ENCODE measurements at places on chromosomes 12 and 14.

DNA sequence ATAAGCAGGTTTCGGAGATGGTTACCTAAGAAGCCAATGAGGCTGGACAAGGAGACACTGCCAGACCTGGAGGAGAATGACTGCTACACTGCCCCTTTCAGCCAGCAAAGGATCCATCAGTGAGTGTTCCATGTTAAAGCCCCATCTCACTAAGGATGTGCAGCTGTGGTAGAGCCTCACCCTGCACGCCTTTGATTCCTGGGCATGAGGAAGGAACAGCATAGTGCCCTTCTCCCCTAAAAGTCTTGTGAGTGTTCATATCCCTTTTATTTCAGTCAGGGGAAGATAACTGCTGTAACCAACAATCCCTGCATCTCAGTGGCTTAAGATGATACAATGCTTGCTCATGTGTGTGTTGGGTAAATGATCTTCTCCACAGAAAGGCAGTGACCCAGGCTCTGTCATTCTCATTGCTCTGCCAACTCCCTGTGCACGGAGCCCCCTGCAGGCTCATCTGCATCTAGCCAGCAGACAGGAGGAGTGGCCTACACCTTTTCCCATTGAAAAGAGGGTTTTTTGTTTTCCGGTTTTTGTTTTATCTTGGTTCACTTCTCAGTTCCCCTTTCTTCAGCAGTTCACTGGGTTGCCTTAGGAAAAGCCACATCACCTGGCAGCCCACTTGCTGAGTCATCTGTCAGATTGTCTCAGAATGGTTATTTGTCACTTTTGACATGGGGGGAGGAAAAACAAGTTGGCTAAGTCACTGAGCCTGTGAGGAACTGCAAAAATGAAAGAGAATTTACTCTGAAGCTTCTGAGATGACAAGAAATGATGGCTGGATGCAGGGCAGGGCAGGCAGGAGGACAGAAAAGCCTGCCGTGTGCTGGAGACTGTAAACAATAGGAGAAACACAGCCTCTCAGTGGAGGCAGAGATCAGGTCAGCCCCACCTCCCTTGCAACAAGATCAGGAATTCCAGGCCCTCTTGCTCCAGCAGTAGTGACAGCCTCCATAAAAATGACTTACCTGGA, 193.3 kb downstream of the ANO4 start:
- H3K27ac ChIP-seq, result no peak overlapping the region
- H3K36me3 ChIP-seq, result no peaks in the 10 kb centered on the region
- no peaks in the 10 kb centered on the region for H3K4me1 ChIP-seq
- no peak for DNase-seq
- peaks cover 6% of the 10 kb centered on the region for H3K27me3 ChIP-seq

- H3K36me3 ChIP-seq, result no peaks in the 10 kb centered on the region
- H3K4me3 ChIP-seq, result no peak overlapping the region
- DNase-seq, result no peak
- no peaks in the 10 kb centered on the region for H3K4me1 ChIP-seq
- peaks cover 22% of the 10 kb centered on the region for H3K27me3 ChIP-seq
- no peak overlapping the region for H3K27ac ChIP-seq
These were observed 364.7 kb downstream of the APAF1 start for GRCh38 chr12:99009654-99010296.

DNA sequence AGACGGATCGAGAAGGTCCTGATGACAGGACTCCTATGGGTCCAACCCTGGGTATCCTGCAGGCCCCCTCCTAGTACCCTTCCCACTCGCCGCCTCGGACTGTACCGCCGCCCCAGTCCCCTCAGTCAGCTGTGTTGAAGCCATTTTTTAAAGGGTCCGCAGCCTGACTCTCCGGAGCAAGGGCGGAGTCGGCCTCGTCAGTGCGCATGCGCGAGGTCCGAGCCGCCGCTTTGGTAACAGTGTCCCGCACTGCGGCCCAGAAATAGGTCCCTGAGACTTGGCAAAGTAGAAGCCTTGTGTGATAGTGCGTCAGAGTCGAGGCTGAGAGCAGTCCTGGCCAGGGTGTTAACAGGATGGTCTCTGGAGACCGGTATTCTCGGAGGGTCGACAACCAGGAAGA, 769.0 kb upstream of the ALG10B start:
- H3K36me3 ChIP-seq, result no peaks in the 10 kb centered on the region
- no peaks in the 10 kb centered on the region for H3K27me3 ChIP-seq
- H3K4me1 ChIP-seq, result no peaks in the 10 kb centered on the region
- H3K27ac ChIP-seq, result no peak overlapping the region
- no peak overlapping the region for H3K4me3 ChIP-seq

DNA sequence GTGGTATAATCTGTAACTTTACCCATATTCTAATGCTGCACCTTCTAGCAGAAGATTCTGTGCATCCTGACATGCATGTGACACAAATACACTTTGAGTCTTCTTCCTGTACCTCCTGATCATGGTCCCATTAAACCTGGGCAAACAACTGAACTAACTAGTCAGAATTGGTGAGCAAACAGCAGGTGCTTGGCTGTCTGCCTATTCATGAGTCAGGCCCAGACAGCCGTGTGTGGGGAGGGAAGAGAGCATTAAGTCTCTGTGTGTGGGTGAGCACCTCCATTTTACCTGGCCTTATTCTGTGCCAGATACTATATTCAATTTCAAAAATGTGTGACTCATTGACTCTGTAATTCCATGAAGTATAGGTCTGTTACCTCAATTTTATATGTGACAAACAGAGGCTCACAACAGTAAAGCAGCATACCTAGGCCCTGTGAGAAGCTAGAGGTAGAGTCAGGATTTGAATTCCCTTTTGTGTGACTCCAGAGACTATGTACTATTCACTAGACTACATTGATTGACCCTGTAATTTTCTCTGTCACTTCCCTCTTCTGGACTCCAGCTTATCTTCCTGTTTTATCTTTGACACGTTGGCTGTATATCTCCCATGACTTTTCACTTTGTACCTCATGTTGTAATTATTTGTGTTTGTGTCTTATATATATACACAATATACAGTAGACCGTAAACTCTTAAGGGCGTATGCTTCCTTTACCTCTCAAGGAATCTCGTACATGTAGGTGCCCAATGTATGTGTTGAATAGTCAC, 32.2 kb downstream of the SUSD6 start:
- H3K4me3 ChIP-seq, result peak overlapping the region; percentile 5
- peaks cover 91% of the 10 kb centered on the region for H3K4me1 ChIP-seq
- H3K27ac ChIP-seq, result peak overlapping the region; percentile 47
- no peaks in the 10 kb centered on the region for H3K27me3 ChIP-seq

GRCh38 chr12:123910057-123910456, 62.6 kb downstream of the CCDC92 start:
- H3K4me3 ChIP-seq, result no peak overlapping the region
- DNase-seq, result no peak
- H3K27me3 ChIP-seq, result no peaks in the 10 kb centered on the region
- no peaks in the 10 kb centered on the region for H3K36me3 ChIP-seq

GRCh38 chr14:72126091-72126490, 193.9 kb downstream of the RGS6 start:
- H3K27me3 ChIP-seq, result peaks cover 14% of the 10 kb centered on the region
- no peak for DNase-seq
- H3K36me3 ChIP-seq, result no peaks in the 10 kb centered on the region
- H3K4me3 ChIP-seq, result no peak overlapping the region
- no peak overlapping the region for H3K27ac ChIP-seq

DNA sequence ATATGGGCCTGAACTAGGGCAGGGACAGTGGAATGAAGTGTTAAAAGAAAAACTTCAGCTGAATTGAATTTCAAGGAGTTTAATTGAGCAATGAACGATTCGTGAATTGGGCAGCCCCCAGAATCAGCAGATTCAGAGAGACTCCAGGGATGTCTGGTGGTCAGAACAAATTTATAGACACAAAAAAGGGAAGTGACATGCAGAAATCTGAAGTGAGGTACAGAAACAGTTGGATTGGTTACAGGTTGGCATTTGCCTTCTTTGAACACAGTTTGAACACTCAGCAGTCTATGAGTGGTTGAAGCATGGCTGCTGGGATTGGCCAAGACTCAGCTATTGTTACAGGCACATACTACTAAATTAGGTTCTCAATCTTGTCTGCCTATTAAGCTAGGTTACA, 9.7 kb upstream of the TBPL2 start:
- H3K4me1 ChIP-seq, result no peaks in the 10 kb centered on the region
- no peak overlapping the region for H3K4me3 ChIP-seq
- H3K36me3 ChIP-seq, result no peaks in the 10 kb centered on the region
- H3K27ac ChIP-seq, result no peak overlapping the region

DNA sequence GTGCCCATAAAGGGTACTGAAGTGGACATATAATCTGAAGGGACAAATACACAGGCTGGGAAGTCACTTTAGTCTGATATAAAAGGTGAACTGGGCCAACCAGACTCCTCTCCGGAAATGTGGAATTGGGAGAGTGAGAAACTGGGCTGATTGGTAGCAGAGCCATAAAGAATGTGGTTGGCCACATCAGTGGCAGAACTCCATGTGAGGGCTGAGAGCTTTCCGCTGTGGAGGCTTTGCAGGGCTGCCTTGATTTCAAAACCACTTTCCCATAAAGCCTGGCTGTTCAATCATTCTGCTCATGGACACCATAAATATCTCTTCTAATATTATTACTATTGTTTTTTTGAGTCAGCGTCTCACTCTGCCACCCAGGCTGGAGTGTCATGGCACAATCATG, 220.3 kb downstream of the MON2 start:
- H3K27ac ChIP-seq, result no peak overlapping the region
- no peak for DNase-seq
- H3K4me3 ChIP-seq, result no peak overlapping the region
- no peaks in the 10 kb centered on the region for H3K36me3 ChIP-seq
- no peaks in the 10 kb centered on the region for H3K27me3 ChIP-seq
- H3K4me1 ChIP-seq, result no peaks in the 10 kb centered on the region

- H3K27ac ChIP-seq, result no peak overlapping the region
- H3K36me3 ChIP-seq, result no peaks in the 10 kb centered on the region
- no peak overlapping the region for H3K4me3 ChIP-seq
- DNase-seq, result no peak
- H3K4me1 ChIP-seq, result no peaks in the 10 kb centered on the region
- peaks cover 1% of the 10 kb centered on the region for H3K27me3 ChIP-seq
These were observed 214.8 kb downstream of the DPF3 start for GRCh38 chr14:72679141-72679535.

GRCh38 chr12:113873740-113874139, 92.4 kb downstream of the RBM19 start:
- H3K27ac ChIP-seq, result peak overlapping the region; percentile 72
- no peaks in the 10 kb centered on the region for H3K36me3 ChIP-seq
- no peaks in the 10 kb centered on the region for H3K27me3 ChIP-seq
